ENCODE measurements at places on chromosomes 7 and 10. TPM values are rescaled to one million over a fixed set of nuclear protein-coding genes. Genes with fewer than 3 reads are reported as not detected.

The CALCR gene
- not detected for total RNA-seq

The UFSP1 gene
- 3.4 TPM for total RNA-seq

The CTAGE6 gene
- not detected for total RNA-seq

The OR2A7 gene
- not detected for total RNA-seq

The ATAD1 gene
- 33.6 TPM for total RNA-seq

The OR6B1 gene
- total RNA-seq: not detected

The VKORC1L1 gene
- 51.6 TPM for total RNA-seq

The PARP12 gene
- 4.9 TPM for total RNA-seq

The FGFBP3 gene
- 0.34 TPM for total RNA-seq

The INA gene
- 1.3 TPM for total RNA-seq

The CALML5 gene
- total RNA-seq: not detected

The PIP gene
- total RNA-seq: not detected

The METTL27 gene
- total RNA-seq: 3.9 TPM

The GATAD1 gene
- total RNA-seq: 17.7 TPM

The LIPK gene
- not detected for total RNA-seq

The SLC18A3 gene
- total RNA-seq: not detected

The MMRN2 gene
- total RNA-seq: 1.5 TPM

The PCDH15 gene
- not detected for total RNA-seq

The ANKRD30A gene
- not detected for total RNA-seq

The GUSB gene
- total RNA-seq: 18.3 TPM
